ENCODE measurements at places on chromosomes 12 and 14. TPM values are rescaled to one million over a fixed set of nuclear protein-coding genes. Genes with fewer than 3 reads are reported as not detected.

MYH6 gene
- total RNA-seq, result 0.65 TPM

RPS6KA5 gene
- 18.5 TPM for total RNA-seq

OR10P1 gene
- not detected for total RNA-seq

KCNA5 gene
- total RNA-seq, result not detected

VSX2 gene
- not detected for total RNA-seq

Data from activated T-cell treated with anti-CD3 and anti-CD28 coated beads, Interleukin-2, amount 50 U/mL, for 72 hours (primary cell).